Suppressor macrophage (primary cell): ENCODE measurements at places on chromosomes 12 and 14.
A peak's percentile ranks its signal among the peaks of the same experiment; 100 is the strongest.

- no peak for DNase-seq
Measured at GRCh38 chr12:113297621-113298471, 37.1 kb downstream of the SLC8B1 start.

DNA sequence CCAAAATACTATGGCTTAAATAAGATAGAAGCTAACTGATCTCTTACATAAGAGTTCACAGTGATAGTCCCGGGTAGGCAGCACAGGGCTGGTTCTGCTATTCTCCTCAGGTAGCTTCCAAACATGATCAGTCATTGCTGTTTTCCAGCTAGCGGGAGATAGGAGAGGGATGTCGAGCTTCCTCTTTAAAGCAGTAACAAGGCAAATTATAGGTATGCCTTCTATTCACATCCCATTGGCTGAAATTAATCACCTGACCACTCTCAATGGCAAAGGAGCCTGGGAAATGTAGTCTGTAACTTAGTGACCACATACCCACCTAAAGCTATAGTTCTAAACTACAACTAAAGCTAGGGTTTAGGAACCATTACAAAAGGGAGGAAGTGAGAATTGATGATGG lies 34.5 kb upstream of the VRK1 start:
- peak; percentile 62 for DNase-seq

- DNase-seq: no peak
Measured at GRCh38 chr14:93957333-93957710, 19.0 kb downstream of the ASB2 start.

GRCh38 chr14:33359288-33359881 lies 420.7 kb downstream of the NPAS3 start:
- no peak for DNase-seq

GRCh38 chr14:20412411-20412810 lies 890 bp downstream of the TEP1 start:
- DNase-seq: peak; percentile 45

DNA sequence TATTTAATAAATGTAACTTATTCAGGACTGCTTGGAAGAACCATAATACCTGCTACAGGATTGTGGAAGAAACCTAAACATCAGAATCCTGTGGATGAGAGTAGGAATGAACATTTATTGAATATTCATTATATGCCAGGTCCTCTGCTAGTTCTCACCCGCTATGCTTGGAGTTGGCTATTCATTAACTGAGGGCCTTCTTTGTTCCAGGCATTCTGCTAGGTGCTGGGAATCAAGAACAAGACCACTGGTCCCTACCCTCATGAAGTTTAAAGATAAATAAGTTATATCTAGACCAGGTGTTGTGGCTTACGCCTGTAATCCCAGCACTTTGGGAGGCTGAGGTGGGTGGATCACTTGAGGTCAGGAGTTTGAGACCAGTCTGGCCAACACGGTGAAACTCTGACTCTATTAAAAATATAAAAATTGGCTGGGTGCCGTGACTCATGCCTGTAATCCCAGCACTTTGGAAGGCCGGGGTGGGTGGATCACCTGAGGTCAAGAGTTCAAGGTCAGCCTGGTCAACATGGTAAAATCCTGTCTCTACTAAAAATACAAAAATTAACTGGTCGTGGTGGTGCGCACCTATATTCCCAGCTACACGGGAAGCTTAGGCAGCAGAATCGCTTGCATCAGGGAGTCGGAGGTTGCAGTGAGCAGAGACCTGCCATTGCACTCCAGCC lies 3.8 kb upstream of the TULP3 start:
- no peak for DNase-seq

- peak; percentile 88 for DNase-seq
Measured at GRCh38 chr12:24903329-24904088, 45.4 kb downstream of the BCAT1 start.

- no peak for DNase-seq
Measured at GRCh38 chr14:51335531-51335930, 95.5 kb downstream of the TMX1 start.

- DNase-seq: no peak
Measured at GRCh38 chr12:32828552-32828951, 68.0 kb downstream of the PKP2 start.

DNA sequence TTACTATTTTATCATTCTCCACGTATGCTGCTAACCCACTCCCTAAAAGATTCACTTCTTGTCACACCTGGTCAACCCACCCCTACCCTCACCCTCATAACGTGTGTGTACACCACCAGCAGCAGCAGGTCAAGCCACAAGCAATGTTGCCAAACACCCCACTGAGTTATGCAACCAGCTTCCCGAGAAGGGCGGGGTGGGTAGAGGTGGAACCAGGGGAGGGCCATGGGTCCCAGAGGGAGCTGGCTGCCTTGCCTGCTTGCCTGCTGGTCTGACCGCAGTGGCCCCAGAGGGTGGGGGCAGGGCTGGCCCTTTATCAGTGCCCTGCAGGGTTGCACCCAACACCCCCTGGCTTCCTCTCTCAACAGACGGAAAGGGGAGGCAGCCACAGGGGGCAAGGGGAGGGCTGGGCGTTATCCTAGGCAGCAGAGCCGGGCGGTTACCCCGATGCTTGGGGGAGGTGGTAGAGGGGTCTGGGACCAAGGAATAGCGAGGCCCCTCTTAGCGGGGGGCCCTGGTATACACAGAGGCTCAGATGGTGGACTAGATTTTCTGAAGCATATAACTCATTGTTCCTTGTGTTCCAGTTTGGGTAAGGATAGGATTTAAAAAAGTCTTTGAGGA lies 3.5 kb upstream of the NFE2 start:
- peak; percentile 75 for DNase-seq

DNA sequence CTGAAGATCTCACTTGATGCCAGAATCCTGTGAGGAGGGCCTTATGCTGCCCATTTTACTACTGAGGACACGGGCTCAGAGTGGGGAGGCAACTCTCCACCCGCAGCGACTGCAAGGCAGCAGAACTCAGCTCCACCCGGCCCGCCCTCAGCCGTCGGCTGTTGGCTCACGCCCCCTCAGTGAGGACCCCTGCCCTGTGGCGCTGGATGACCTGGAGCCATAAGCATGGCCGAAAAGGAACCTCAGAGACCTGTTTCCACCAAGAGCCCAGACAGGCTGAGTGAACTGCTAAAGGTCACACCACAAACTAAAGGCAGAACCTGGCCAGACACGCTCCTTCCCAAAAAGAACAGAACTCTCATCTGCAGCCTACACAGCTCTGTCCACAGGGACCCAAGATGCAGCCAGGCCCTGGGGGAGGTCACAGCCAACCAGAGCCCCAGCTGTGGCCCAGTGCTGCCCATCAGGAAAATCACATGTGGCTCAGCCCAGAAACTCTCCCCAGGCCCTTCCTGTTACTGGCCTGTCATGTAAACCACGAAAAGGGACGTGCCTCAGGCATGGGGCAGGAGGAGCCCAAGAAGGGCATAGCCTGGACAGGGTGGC lies 32.8 kb downstream of the CCNK start:
- DNase-seq: peak; percentile 26

- DNase-seq: no peak
Measured at GRCh38 chr12:52704464-52704863, 1.1 kb upstream of the KRT77 start.

DNA sequence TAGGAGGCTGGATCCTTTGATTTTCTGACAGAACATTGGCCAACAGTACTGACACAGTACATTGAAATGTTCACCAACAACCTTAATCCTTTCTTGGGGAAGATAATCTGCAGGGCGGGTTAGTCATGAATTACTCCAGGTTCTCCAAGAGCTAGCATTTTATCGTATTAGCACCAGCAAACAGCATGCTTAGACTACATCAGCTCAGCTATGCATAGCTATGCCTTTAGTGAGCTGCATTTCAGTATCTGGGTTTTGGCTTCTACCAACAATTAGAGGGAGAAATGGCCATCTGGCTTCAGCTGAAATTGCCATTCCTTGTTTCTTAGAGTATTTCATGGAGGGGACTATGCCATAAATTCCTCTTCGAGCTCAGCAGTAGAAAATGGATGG lies 33.8 kb downstream of the SAMD4A start:
- no peak for DNase-seq

DNA sequence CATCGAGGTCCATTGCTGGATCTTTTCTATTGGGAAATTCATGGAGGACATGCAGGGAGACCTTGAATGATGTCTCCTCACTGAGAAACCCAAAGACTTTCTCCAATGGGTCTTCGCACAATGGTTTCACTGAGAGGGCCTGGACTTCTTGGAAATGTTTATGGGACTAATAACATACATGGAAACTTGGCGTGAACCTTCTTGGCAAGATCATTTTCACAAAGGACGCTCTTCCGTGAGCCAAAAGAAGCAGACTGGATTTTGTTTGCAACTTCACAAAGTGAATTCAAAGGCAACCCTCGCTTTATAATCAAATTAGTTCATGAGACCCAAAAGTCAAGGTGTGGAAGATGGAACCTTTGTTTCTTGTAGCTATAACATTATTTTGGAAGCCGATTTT lies 154.4 kb downstream of the TMEM132C start:
- DNase-seq: no peak

- no peak for DNase-seq
Measured at GRCh38 chr12:108778053-108778452, 46.7 kb upstream of the CORO1C start.

GRCh38 chr12:51959211-51959610 lies 7.7 kb downstream of the ACVR1B start:
- peak; percentile 37 for DNase-seq

DNA sequence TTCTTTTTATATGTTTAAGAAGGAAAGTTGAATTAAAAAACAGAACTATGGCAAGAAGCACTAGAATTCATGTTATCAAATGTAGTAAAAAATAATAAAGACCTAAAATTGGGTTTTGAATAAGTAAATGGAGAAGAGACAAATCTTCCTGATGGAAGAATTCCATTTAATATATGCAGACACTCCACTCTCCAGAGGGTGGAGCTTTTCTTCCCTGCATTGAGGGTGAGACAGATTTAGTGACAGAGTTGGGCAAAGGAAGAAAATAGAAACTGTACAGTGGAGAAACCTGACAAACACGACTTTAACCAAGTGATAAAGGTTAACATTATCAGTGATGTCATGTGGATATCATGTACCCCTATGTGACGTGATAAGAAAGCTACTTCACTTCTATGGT lies 217.6 kb downstream of the PRKD1 start:
- DNase-seq: no peak

DNA sequence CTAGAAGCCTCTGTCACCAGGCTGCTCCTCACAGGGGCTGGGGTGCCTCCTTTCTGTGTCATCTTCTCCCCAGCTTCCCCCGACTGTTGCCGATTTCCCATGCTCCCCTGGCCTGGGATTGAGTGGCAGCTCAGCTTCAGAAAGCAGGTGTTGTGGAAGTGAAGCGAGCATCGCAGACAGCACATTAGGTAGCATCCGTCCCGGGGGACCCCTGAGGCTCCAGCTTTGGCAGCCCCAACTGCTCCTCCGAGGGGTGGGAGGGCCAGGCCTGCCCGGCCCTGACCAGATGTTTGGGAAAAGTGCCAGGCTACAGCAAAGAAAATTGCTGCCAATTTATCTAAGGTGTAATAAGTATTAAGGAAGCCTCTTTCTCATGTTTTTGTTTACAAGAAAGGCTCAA lies 1045.6 kb downstream of the BCL11B start:
- no peak for DNase-seq

GRCh38 chr14:71286126-71286525 lies 378.9 kb downstream of the PCNX1 start:
- no peak for DNase-seq

DNA sequence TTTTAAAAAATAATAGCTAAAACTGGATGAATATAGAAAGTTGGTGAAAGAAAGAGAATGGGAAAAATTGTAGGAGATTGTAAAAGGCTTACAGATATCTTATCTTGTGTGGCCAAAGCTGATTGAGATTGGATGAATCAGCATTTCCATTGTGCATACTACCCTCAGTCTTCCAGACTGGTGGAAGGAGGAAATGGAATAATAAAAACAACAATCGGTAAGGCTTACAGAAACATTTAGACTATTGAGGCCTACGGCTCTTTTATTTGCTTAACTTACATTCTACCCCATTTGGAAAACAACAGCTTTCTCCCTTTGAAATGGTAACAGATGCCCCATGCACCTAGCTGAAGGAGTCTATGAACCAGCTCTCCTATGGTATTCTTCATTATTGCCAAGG lies 129.8 kb downstream of the PTPRB start:
- DNase-seq: no peak

- DNase-seq: no peak
Measured at GRCh38 chr14:101862711-101863110, 101.2 kb downstream of the PPP2R5C start.

GRCh38 chr12:6552140-6552551 lies 3.7 kb downstream of the IFFO1 start:
- DNase-seq: no peak

DNA sequence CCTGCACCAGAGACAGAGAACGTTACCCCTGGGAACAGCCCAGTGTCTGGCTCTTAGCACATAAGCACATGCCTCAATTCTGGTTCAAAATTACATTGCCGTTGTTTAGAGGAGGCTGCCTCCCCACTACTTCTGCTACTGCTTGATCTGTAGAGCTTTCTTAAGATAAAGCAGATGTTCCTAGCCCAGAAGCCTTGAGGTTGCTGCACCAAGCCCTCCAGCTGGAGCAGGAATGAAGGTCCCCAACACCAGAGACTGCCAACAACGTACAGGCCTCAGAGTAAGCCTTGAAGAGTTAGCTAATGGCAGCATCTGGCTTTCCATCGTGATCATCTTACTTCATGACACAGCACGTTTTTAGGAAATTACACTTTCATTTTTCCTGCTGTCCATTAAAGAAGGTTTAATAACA lies 34.7 kb upstream of the AMIGO2 start:
- DNase-seq: no peak

DNA sequence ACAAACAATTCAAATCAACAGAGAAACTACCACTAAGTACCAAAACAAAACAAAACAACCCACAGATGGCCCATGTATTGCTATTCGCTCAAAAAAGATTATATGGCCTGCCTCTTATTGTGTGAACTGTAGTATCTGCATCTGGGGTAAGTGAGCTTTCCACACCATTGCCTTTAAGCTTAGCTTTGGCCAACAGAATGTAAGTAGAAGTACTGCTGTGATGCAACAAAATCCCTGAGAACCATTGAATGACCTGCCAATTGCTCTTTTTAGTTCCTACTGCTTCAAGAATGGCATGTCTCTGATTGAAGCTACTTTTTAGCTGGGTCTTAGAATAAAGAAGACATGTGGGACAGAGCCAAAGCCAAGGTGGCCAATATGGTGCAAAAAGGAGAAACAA lies 32.5 kb downstream of the PPFIA2 start:
- no peak for DNase-seq
